Left hindlimb (tissue), 1 donor: ENCODE measurements at places on chromosomes 6 and 20.

GRCh38 chr6:26421259-26422144 is 18.8 kb upstream of the BTN3A3 start:
- DNase-seq = peak; percentile 88

GRCh38 chr20:8964959-8965562 is 103.8 kb upstream of the PLCB4 start:
- no peak for DNase-seq

DNA sequence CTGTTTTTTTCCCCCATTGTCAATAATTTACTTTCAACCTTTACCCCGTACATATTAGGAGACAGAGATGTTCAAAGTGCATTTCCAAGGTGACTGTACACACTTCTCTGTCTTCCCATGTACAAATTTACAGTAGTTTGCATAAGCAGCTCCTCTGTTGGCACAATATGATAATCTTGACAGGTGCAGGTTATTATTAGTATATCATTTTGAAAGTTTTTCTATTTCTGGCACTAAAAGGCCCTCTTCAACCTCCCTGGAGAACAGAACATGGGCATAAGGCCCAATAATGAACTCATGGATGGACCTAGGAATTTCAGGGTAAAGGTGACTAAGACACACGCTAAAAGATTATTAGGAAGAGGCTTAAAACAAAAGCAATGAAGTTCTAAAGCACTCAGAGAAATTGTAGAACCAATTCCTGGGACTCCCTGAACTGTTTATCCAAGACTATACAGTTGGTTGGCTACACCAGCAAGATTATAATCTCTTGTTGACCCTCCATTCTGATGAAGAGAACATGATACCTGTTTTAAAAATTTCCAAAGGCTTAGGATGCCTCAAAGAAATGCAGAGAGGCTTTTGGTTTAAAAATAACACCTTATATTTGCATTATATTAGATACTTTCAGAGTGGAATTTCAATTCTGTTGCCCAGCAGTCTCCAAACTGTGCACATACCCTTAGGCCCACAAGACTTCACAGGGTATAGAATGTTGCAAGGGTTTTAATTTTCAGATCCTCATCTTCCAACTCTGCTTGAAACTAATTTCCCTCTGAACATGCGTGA is 1.1 kb downstream of the AIG1 start:
- no peak for DNase-seq

GRCh38 chr20:23419995-23420901 is 1.0 kb downstream of the NAPB start:
- DNase-seq = peak; percentile 57

DNA sequence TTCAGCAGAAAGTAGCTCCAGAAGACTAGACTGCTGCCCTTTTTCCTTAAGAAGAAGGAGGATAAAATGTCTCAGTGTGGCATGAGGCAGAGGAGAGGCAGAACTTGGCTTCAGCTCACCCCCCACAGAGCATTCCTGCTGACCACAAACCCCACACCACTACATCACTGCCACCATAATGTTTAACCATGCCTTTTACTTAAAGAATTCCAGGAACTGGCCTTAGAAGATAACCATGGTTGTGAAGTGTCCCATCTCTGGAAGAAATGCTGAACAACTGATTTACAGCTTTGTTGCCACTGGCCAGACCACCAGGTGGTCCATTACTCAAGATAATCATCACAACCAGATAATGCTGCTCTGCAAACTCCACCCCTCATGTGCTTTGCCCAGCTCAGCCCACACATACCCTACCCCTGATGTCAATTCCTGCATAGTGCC is 154.1 kb downstream of the CD24 start:
- peak; percentile 45 for DNase-seq

DNA sequence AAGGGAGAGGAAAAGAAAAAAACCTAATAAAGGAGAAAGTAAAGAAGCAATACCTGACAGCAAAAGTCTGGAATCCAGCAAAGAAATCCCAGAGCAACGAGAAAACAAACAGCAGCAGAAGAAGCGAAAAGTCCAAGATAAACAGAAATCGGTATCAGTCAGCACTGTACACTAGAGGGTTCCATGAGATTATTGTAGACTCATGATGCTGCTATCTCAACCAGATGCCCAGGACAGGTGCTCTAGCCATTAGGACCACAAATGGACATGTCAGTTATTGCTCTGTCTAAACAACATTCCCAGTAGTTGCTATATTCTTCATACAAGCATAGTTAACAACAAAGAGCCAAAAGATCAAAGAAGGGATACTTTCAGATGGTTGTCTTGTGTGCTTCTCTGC is 70.8 kb upstream of the RNF146 start:
- DNase-seq = no peak

GRCh38 chr20:60857708-60858107 is 394.4 kb upstream of the CDH4 start:
- no peak for DNase-seq

GRCh38 chr6:28282926-28283325 is 1.6 kb downstream of the PGBD1 start:
- DNase-seq = no peak

DNA sequence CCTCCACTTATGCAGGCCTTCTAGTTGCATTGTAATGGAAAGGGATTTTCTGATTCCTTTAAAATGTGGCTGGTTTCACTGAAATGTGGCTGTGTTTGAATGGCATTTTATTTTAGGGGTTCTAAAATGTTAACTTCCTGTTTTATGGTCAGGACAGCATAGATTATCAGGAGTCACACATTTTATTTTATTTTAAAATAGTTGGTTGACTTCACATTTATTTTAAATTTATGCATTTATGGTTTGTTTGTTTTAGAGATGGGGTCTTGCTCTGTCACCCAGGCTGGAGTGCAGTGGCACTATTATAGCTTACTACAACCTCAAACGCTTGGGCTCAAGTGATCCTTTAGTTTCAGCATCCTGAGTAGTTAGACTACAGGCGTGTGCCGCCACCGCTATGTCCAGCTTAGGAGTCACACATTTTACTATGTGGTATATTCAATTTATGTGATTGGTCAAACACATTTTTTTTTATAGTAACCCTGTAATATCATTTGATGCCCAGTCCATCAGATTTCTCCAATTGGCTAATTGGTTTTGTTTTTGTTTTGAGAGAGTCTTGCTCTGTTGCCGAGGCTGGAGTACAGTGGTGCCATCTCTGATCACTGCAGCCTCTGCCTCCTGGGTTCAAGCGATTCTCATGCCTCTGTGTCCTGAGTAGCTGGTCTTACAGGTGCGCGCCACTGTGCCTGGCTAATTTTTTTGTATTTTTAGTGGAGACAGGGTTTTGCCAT is 2.3 kb downstream of the DTD1 start:
- DNase-seq = no peak

GRCh38 chr6:140581601-140582000 is 1207.2 kb upstream of the CITED2 start:
- no peak for DNase-seq

DNA sequence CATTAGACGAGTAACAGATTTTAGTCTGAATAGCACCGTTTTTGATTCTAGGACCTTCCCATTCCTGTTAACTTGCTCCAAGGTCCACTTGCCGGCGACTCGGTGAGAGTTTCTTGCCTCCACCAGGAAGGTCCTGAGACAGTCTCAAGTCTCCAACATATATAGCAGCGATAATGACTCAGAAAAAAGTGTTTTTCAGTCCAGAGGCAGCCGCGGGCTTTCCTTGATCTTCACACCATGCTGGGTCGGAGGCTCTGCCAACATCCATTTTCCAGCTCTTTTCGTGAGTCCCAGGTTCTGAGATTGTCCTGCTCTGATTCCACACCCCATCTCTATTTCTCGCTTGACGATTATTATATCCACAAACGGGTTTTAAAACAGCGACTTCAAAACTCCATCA is 170.5 kb downstream of the GPX5 start:
- no peak for DNase-seq

- no peak for DNase-seq
These were observed 64.7 kb downstream of the SAMD3 start for GRCh38 chr6:130158056-130158455.

GRCh38 chr6:152863618-152864326 is 113.2 kb downstream of the VIP start:
- DNase-seq = no peak

DNA sequence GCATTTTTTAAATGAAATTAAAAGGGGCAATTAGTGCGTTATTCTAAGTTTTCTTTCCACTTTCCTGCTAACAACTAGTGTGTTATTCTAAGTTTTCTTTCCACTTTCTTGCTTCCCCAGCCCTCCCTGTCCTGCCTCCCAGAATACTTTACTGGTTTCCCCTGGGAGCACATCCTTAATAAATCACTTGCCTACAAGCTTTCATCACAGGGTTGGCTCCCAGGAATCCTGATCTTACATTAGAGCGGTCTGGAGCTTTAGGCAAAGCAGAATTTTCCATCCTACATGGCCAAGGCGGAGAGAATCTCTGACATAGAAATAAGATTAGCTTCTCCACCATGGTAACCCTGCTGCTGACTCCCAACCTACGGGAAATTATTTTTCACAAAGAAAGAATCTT is 150.4 kb downstream of the BFSP1 start:
- DNase-seq = no peak

DNA sequence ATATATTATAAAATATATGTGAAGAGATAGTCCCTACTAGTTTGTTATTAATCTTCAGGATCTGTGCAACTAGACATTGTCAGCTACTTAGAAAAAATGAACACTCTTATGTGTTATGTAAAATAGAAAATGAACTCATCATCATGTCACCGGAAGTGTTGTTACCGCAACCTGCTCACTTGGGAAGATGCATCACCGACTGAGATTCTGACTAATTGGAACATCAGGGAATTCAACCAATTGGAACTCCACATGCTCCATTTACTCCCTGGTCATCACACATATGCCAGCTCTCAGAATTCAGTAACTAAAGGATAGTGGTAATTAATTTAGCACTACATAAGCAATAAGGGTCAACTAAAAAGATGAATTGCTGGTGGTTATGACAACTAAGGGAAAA is 16.7 kb upstream of the B3GAT2 start:
- no peak for DNase-seq

GRCh38 chr6:66926060-66926459 is 1219.0 kb upstream of the EYS start:
- no peak for DNase-seq

GRCh38 chr20:57680934-57681914 is 28.6 kb downstream of the PMEPA1 start:
- DNase-seq = no peak

- peak; percentile 42 for DNase-seq
These were observed 54.4 kb downstream of the RTN4IP1 start for GRCh38 chr6:106574741-106575458.

- DNase-seq = no peak
These were observed 60.3 kb downstream of the VTA1 start for GRCh38 chr6:142207265-142207877.

- no peak for DNase-seq
These were observed 118.1 kb downstream of the TOX2 start for GRCh38 chr20:44032583-44033331.

- DNase-seq = no peak
These were observed 46.7 kb downstream of the DOP1A start for GRCh38 chr6:83114164-83114563.

DNA sequence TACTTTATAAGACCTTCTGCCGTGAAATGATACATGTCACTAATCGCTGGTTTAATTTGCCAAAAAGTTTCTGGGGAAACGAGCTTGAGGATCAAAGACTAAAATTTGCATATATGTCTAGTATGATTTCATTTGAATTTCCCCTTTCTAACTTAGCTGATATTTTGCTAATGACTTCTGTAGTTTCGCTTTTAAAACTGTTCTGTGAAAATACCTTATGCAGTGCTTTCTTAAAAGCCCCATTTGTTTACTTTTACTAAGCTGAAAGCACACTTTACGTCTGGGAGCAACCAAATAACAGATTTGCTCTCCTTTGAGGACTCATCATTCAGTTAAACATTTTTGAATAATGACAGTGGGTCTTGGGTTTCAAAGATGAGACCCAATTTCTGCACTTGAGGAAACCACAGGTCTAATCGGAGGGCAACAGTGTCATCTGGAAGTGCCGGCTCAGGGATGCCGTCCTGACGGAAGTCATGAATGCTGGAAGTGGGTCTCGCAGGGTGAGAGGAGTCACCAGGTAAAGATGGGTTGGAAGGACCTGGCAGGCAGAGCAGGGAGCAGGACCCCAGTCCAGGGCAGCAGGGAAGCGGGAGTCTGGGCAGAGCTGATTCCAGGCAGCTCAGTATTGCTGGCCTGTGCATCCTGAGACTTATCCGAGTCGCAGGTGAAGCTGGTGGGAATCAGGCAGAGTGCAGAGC is 33.2 kb downstream of the PLEKHG1 start:
- no peak for DNase-seq

DNA sequence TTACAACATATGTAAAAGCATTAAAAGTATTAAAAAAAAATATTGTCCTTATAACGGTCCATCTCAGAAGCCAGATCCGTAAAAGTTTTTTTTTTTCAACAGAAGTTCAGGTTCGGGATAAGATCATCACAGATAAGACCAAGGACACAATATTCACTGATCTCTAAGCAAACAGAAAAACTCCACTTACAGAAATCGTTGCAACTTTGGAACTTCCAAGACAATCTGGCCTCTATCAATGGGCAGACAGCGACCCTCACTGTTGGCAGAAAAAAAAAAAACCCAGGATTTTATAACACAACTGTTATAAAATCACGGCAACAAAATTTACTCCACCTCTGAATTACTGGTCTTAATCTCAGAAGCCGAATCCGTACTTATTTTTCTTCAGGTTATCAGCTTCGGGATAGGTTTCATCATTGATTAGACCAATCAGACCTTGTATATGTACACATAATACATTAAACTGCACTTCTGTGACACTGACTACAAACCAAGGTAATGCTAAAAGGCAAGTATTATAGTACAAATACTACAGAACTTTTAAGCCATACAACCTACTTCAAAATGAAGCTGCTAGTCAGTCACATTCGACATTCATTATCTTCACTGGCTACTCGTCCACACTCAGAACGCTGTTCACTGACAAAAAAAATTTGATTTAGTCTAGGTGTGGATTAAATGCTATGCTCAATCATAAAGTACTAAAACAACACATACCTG is 34.7 kb upstream of the SYNCRIP start:
- no peak for DNase-seq

- no peak for DNase-seq
These were observed 49.7 kb downstream of the COL11A2 start for GRCh38 chr6:33142501-33143070.

DNA sequence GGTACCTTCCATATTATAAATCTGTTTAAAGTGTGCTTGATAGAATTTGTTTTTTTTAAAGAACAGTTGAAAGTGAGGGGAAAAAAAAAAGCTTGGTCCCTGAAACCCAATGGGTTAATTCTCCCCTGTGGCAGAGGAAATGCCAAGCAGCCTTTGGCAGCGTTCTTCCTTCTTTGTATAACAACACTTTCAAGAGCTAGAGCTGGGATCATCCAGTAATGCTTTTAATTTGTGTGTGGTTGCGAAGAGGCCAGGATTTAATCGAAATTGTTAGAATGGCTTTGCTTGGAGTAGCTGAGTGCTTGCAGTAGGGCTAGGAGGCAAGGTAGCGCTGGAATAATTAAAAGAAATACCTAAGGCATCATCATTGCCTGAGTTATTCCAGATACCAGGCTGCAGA is 692.0 kb downstream of the DHX35 start:
- DNase-seq = no peak
